ENCODE measurements at places on chromosomes 12 and 14.
A peak's percentile ranks its signal among the peaks of the same experiment; 100 is the strongest.

- DNase-seq: no peak
Measured at GRCh38 chr14:68662392-68662791, 130.5 kb downstream of the ZFP36L1 start.

- DNase-seq: no peak
Measured at GRCh38 chr14:66514213-66514612, 6.3 kb downstream of the GPHN start.

- DNase-seq: peak; percentile 68
Measured at GRCh38 chr14:68088451-68088854, 268.9 kb downstream of the RAD51B start.

GRCh38 chr14:92217936-92218335 is 96.2 kb downstream of the CPSF2 start:
- no peak for DNase-seq

DNA sequence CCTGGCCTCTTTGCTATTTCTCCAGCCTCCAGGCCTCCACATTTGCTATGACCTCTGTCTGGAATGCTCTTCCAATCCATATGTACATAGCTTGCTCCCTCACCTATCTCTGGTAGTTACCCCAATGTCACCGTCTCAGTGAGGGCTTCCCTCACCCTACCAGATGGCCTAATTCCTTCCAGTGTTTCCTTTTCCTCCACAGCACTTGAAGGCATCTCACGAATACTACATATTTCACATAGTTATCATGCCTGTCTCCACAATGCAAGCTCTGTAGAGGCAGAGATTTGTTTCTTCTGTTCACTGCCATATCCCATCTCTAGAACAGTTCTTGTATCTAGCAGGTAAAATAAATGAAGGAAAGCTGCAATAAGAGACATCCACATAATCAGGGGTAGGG is 21.3 kb upstream of the HSP90B1 start:
- DNase-seq: no peak
